ENCODE measurements at places on chromosomes 3 and 15.

DNA sequence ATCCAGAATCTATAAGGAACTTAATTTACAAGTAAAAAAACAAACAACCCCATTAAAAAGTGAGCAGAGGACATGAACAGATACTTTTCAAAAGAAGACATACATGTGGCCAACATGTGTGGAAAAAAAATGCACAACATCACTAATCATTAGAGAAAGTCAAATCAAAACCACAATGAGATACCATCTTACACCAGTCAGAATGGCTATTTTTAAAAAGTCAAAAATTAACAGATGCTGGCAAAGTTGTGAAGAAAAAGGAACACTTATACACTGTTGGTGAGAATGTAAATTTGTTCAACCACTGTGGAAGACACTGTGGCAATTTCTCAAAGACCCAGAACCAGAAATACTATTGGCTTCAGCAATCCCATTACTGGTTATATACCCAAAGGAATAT is 830.0 kb upstream of the ALCAM start:
- no peak for DNase-seq

- no peak for DNase-seq
Measured at GRCh38 chr3:49378249-49378895, 20.2 kb upstream of the GPX1 start.

DNA sequence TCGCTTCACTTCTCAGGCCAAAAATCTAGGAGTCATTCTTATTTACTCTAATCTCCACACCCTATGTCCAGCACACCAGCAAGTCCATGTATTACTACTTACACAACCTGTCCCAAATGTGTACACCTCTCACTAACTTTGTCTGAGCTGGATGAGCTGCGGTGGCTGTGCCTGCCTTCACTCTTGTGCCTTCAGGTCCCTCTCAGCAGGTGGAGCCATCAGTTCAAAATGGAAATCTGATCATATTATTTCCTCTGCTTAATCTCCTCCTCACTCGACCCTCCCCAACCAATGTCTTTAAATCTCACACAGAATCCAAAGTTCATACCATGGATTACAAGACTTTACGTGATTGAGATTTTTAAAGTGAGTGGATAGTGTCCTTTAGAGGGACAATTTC is 82.8 kb downstream of the SSR3 start:
- no peak for DNase-seq

DNA sequence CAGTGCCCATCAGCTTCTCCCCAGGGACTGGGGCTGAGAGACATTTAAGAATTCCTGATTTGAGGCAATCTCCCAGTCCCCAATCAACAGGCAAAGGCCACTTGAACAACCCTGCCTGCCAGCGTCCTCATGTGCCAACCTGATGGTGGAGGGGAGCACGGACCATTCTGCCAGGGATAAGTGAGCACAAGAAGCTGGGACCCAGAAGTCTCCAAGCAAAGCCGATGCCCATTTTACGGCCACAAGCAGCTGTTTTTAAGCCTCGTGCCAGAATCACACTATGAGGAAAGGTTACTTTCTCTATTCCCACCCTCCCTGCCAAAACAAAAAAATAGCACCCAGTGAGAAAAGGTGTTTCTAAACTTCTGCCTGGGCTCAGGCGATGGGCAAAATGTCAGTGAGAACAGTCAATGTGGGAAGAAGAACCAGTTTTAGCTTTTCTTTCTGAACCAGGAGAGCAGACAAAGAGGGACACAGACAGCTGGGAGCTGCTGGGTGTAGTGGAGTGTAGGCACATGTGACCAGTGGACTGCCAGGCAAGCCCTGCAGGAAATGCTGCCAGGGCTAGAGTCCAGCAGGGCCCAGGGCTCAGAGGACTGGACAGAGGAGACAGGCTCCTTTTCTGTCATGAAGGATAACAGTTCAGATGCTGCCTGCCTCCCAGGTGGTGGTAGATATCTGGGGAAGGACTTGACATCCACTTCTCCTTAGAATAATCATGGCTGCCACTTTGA is 57.7 kb downstream of the ATP2B2 start:
- no peak for DNase-seq

DNA sequence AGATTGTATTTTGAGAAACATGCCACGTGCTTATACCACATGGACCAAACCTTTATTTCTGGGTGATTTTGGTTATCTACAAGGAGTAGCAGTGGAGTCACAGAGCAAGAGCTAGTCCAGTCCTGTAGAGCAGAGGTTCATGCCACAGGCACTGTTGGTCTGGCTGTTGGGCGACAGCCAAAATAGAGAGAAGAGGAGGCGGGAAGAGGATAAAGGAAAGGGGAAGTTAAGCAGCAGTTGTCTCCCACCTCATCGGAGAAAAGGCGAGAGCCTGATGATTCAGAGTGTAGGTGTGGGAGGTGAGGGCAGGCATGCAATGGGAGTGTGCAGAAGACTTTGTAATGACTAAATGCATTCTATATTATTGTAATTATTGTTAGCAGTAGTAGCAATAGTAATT is 237.5 kb upstream of the ROPN1 start:
- DNase-seq: no peak

DNA sequence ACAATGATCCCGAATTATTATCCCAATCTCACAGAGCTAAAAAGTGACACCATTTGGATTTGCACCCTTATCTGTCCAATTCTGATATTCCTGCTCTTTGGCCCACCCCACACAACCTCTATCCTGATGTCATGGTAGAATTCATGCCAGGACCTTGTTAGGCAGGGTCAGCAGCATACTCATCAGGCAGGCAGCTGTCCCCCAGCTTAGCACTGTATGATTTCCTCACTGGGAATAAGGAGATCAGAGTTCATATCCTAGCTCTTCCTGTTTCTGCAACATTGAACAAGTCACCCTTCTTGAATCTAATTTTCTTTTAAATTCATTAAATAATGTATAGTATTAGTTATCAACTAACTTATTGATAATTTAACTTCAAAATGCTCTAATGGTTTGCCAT is 12.0 kb upstream of the C3orf80 start:
- DNase-seq: no peak

- DNase-seq: no peak
Measured at GRCh38 chr15:99076109-99076508, 28.8 kb upstream of the SYNM start.

DNA sequence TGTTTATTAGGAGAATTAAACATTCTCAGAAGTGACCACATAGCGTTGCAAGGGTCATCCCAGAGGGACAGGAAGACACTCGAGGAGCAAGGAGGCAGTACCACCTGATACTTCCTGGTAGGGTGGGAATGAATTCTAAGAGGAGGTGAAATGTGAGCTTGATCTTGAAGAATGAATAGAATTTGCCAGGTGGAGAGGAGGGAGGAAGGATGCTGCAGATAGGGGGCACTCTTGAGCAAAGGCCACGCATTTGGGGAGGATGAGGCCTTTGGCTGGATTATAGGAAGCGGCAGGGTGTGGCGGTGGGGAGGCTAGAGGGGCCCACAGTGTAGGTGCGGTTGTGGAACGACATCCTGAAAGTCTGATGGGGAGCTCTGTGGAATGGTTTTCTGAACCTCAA is 33.5 kb downstream of the CHCHD6 start:
- DNase-seq: no peak

DNA sequence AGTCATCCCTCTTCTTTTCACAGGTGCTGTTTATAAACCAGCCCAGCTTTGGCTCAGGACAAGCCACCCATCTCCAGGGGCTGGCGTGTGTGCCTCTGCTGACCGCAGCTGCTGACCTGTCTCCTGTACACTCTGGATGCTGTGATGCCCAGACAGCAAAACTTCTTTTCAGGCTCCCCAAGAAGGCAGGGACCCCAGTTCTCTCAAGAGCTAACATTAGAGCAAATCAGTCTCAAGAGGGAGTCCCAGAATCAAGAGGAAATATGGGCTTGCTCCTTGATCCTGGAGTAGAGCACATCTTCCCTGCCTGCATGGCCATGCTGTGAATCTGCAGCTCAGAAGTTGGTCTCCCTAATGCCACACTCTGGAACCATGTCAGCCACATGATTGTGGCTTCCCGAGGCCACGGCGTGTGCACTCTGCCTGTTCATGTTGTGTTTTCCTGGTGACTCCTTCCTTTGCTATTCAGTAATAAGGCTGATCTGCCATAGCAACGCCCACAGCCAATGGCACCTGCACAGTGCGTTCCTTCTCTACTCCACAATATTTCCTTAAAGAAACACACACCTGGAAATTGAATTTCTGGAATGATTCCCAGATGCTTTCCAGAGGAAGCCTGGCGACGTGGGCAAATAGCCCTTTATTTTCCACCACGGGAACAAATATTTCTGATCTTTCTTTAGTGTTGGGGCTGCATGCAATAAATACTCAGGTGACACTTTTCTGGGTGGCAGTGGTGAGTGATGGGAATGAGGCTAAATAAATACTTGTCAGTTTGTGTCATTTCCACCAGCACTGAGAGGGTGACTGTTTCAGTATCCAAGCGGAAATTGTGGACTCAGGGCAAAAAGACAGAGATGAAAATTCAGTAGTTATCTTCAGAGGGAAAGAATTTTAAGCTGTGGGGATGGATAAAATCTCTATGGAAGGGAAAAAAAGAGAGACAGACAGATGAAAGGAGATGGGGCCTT is 21.9 kb upstream of the THSD4 start:
- no peak for DNase-seq

GRCh38 chr15:61182946-61183345 is 46.2 kb downstream of the RORA start:
- DNase-seq: no peak

GRCh38 chr15:85614059-85614458 is 180.7 kb downstream of the KLHL25 start:
- DNase-seq: no peak

GRCh38 chr15:87489902-87490665 is 766.5 kb downstream of the NTRK3 start:
- DNase-seq: no peak

DNA sequence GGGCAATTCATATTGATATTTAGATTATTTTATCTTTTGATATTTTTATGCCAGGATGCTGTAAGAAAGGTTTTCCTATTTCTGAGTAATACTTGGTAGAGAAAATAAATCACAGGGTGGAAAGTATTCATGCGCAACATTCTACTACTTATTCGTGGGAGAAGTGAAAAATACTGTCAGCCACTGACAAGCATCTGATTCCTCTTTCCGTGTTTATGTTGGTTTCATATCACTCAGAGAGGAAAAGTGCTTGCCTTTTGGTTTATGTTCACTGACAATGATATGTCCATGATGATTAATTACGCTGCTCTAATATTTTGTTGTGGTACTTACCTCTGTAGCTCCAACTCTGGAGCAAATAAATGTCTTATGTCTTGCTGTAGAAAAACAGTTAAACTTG is 429.4 kb downstream of the EDEM1 start:
- DNase-seq: no peak

GRCh38 chr3:126125781-126126251 is 41.9 kb upstream of the SLC41A3 start:
- no peak for DNase-seq

GRCh38 chr15:64134345-64134829 is 17.1 kb upstream of the SNX22 start:
- DNase-seq: no peak

GRCh38 chr3:144364737-144365136 is 393.1 kb downstream of the DIPK2A start:
- DNase-seq: no peak

- no peak for DNase-seq
Measured at GRCh38 chr3:94092086-94092485, 29.2 kb downstream of the NSUN3 start.

DNA sequence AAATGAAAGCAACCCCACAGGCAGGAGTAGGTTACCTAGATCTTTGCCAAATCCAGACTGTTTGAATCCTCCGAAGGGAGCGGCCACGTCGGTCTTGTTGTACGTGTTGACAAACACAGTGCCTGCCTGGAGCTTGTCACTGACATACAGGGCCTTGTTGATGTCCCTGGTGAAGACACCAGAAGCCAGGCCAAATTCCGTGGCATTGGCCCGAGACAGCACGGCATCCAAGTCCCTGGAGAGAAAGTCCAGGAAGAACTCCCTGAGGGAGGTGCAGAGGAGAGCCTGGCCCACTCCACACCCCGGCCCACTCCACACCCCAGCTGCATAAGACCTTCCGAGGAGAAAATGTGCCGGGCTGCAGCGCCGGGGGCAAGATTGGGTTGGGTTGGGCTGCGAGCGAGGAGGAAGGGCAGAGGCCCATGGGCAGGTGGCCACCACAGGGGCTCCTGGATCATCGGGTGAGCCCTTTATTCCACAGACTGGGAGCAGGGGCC is 21.8 kb upstream of the SLC41A3 start:
- no peak for DNase-seq

DNA sequence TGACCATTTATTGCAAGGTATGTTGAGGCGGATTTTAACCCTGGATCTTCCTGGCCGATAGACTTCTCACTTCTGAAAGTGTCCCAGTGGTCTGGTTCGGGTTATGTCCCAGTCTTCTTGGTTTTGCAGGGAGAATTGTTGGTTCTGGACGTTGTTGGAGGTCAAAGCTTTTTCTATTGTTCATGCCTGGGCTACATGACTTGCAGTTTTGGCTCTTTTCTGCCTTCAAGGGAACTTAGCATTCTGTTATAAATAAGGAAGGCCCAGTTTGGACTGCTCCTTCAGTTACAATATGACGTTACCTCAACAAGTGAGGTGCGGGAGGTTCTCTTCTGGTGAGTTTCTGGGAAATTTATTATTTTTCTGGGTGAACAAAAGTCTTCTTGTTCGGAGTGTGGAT is 614.3 kb downstream of the DIPK2A start:
- DNase-seq: no peak

GRCh38 chr3:194364652-194365434 is 4.7 kb downstream of the LRRC15 start:
- DNase-seq: no peak

DNA sequence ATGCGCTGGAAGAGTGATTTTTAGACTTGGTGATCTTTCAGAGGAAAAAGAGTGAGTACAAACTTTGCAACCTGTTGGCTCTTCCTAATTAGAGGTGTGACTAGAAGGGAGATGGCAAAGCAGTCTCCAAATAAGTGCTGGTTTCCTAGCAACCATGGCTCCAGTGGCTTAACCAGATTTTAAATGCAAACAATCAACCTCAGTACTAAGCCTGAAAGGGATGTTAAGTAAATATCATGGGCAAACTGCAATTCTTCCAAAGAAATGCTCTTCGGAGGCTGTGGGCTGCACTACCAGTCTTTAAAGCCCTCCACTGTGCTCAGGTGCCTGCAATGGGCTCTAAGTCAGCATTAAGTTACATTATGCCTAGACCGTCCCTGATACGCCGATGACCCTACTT is 678.1 kb upstream of the CCDC54 start:
- DNase-seq: no peak

DNA sequence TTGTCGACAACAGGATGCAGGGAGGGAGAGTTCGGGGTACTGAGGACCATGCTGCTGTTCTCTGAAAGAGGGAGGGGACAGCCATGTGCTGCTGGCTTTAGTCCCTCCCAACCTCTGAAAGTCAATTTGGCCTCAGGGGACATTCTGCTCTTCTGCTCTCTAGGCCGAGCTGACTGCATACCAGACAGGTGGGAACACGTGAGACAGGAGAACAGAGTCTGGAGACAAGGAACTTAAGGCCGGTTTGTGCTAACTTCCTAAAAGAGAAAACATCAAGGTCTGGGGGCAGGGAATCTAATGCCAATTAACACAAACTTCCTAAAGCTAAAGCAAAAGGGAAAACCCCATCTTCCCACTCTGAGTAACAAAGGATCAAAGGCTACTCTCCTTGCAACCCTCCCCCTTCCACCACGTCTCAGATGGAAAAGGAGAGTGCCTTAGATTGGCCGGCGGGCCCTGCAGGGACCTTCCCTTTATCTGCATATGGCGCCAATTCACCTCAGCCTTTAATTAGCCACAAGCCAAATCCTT is 41.0 kb downstream of the SLCO2A1 start:
- no peak for DNase-seq

Data from stimulated activated CD4-positive, alpha-beta T cell treated with anti-CD3 and anti-CD28 coated beads, Interleukin-15, amount 100 ng/mL, for 1 hour (primary cell).